Right kidney (tissue), 9 donors: ENCODE measurements at places on chromosomes 4 and X.

- no peak for DNase-seq
Observed at GRCh38 chr4:151857368-151857767, 96.6 kb upstream of the GATB start.

- no peak for DNase-seq
Observed at GRCh38 chr4:181173046-181173445, 1070.2 kb upstream of the TENM3 start.

- DNase-seq: no peak
Observed at GRCh38 chr4:52408032-52408431, 251.1 kb downstream of the USP46 start.

- DNase-seq: peak; percentile 69
Observed at GRCh38 chrX:129932821-129933321, 26.9 kb downstream of the UTP14A start.

DNA sequence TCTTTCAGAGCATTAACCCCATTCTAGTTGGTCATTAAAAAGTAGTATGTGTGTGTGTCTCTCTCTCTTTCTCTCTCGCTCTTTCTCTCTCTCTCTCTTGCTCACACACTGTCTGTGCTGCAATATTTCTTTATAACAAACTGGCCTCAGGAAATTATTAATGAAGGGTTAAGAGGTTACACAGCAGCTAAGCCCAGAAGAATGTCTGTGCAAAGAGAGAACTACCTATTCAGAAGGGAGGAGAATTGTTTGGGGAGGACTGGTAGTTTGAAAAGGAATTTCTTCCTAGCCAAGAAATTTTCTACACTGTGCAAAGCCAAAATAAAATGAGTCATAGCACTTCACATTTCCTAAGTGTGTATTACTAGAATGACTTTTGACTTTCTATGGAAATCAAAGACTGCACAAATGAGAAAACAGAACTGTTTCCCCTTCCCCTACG, 22.2 kb downstream of the PDGFC start:
- no peak for DNase-seq

DNA sequence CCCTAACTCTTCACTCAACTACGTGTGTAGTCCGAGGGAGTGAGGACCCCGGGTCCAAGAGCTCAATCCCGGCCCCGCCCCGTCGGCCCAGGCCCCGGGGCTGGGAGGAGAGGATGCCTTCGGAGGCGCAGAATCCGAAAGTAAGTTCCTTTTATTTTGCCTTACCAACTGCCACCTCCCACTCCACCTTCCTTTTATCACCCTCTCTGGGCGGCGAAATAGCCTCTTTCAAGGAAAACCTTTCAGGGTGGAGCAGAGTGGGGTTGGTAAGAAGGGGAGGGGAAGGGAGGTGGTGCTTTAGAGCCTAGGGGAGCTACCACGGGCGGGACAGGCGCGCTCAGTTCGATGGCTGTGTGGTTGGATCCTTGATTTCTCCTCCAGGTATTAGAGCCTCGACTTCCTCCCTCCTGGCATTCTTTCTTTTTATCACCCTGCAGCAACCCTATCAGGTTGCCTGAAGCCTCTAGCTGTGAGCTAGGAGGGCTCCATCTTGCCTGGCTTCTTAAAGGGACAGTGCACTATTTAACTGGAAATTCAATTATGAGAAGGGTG, 191.2 kb downstream of the RRAGB start:
- DNase-seq: peak; percentile 58

GRCh38 chrX:81202943-81203342, 1.0 kb downstream of the SH3BGRL start:
- DNase-seq: no peak

DNA sequence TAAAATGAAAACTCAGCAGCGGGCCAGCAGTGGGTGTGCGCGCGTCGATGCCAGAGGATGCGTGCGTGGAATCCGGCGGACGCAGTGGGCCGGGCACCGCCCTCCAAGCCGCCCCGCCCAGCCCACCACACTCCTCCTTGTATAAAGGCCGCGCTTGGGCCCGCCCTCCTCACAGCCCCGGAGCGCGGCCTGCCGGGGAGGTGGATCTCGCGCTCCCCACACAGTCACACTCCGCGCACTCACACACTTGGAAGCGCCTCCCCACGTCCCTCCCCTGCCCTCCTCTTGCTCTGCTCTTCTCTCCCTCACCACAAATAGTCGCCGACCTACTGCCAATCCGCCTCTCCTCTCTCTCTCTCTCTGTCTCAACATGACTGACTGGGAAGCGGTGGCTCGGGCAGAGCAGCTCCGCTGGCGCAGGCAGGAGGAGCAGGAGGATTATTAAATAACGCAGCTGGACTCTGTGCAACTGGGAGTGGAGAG, at the start of gene CCSER1:
Gene CCSER1 (plus strand): TSS at position 172 of the 483 bp plus-strand sequence.
- DNase-seq: no peak

- DNase-seq: no peak
Observed at GRCh38 chr4:55372259-55372658, 23.5 kb upstream of the TMEM165 start.

GRCh38 chrX:17932781-17933180, 71.7 kb upstream of the RAI2 start:
- no peak for DNase-seq

DNA sequence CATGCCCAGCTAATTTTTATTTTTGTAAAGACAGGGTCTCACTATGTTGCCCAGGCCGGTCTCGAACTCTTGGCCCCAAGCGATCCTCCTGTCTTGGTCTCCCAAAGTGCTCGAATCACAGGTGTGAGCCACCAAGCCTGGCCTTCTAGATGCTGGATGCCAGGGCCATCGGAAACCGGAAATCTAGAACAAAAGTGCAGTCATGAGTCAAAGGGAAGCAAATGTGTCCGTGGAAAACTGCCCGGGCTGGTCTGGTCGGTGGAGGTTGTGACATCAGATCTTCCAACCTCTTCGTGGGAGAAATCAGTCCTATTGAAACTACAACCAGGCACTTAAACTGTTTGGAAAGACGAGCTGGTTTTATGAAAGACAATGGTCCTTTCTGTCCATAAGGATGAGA, 92.3 kb upstream of the SHOX start:
- no peak for DNase-seq

GRCh38 chrX:3518870-3519269, 172.4 kb upstream of the MXRA5 start:
- DNase-seq: no peak

GRCh38 chr4:180909279-180909678, 1333.9 kb upstream of the TENM3 start:
- no peak for DNase-seq

DNA sequence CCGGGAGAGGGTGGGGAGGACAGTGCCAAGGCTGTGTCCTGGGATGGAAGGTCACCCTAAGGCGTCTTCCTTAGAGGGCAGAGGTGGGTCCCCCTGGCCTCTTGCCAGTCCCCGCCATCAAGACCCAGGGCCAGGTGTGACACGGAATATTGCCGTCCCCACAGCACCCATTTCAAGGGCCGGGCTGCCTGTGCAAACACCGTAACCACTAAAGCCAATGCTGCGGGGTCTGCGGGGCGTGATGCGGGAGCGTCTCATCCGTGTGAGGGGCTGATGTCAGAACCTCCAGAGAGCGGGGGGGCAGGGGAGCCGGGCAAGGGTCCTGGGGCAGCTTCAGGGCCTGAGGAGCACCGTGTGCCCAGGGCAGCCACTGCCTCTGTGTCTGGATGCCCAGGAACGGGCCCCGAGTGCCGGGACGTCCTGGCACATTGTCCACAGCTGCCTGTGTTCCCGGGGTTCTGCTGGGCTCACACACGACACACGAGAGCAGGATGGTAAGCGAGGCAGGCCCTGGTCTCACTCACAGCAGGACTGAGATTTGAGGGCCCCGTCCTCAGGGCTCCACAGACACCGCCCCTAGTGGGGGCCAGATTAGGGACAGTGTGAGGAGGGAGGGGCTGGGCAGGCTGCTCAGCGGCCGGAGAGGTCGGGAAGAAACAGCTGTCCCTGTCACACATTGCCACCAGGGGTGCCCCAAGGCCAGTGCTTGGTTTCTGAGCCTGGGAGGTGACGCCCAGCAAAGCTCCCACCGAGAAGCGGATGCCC, 29.2 kb downstream of the NKX1-1 start:
- DNase-seq: no peak

DNA sequence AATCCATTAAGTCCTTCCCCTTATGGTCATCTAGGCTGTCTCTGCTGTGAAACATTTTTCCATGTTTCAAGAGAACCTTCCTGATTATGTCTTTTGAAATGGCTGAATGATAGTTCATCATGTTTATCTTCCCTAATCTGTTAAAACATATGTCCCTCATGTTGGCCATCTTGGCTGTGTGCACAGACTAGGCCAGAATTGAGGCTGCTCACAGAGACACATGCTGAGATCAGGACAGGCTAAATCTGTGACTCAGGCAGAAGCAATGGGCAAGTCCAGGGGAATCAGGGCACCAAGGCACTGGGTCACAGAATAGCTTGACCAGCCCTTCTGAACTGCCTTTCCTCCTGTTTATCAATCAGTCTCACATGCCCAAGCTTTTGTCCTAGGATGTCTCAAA, 78.3 kb downstream of the FHDC1 start:
- DNase-seq: no peak

DNA sequence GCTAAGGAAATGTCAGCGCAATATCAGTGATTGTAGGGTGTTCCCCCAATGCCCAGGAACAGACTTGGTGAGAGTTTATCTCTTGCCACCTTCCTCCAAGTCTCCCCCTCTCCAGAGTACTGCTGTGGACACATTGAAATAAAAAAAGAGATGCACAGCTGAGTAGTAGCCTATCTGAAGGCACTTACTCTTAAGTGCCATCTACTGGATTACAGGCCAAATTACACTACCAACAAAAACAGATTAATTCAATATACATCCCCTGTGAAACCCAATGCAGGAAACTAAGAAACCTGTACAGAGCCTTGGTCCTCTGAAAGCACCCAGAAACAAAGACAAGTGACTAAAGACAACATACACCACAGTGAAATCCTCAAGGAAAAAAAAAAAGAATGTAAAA, 460.3 kb downstream of the ZIC3 start:
- DNase-seq: no peak

DNA sequence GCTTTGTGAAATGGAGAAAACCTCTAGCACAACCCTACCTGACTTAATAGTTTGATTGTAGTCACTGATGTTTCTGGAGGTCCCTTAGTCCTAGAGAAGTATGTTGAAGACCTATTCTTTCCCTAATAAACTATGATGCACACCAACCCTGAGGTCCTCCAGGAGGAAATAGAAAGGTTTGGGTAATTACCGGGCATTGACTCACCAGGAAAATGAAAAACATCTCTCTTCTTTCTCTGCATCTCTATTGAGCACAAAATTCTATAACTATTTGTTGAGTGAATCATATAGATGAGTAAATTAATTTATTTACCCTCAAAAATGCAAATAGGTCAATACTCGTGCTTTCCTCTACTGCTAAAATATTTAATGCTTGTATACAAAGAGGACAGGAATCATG, 582.4 kb upstream of the FAM241A start:
- no peak for DNase-seq

- DNase-seq: no peak
Observed at GRCh38 chr4:33980361-33980760, 2264.0 kb downstream of the ARAP2 start.

DNA sequence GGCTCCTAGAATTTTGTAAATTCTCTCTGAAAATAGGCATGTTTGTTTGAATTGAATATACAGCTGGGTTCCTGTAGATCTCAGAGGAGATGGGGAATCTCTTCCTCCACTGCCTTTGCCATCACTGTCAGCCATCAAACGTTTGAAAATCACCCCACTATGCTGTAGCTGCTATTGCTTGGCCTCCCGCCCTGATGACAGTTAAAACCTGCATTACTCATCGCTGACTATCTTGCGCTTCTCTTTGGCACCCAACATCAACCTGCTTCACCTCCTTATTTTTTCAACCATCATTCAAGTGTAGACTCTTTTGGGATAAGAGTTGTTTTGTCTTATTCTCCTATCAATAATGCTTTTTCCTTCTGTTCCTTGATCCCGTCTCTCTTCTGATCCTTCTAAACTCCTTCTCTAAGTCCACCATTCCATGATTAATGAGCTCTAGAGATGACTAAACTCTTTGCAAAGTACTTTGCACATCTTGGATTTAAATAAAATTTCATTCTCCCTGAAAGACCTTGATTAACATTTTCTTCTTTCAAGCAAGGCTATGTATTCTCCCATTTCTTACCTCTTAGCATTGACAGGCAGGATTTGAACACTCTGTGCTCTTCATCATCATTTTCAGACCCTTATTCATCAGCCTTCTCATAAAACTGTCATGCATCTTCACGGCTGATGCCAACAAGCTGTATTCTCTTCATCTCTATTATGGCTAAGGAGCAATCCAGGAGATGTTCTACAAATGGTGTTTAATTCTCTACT, 133.0 kb downstream of the SNCA start:
- no peak for DNase-seq

DNA sequence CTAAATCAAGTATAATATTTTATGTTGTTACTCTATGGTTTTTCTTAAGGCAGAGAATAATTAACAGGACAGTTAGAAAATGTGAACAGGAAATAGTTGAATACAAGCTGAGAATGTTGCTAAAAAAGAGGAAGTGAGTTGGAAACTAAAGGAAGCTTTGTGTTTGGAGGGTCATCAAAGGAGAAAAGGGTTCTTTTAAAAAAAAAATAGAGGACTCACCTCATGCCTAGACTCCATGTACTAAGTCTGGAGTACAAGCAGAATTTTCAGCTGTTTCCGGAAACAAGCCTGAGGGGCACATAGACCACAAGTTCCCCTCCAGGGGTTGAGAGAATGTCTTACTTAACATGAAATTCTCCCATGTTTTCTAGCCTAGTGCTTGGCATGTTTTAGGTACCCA, 20.1 kb upstream of the MAP7D3 start:
- no peak for DNase-seq

- DNase-seq: no peak
Observed at GRCh38 chrX:83022020-83022419, 486.1 kb upstream of the POU3F4 start.

DNA sequence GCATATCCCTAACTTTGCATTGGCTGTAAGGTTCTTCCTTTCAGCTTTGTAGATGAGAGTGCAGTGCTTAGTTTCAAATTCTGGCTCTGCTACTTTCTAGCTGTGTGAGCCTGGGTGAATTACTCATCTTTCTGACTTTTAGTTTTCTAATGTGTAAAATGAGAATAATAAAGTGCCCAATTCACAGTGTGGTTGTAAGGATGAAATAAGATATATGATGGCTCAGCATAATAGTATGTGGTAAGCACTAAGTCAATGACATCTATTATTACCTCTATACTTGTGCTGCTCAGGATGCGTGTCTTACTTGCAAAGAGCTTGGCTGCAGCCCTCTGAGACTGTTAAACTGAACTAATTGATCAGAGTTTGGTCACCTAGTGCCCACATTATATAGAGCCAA, 30.6 kb upstream of the ETNPPL start:
- no peak for DNase-seq

DNA sequence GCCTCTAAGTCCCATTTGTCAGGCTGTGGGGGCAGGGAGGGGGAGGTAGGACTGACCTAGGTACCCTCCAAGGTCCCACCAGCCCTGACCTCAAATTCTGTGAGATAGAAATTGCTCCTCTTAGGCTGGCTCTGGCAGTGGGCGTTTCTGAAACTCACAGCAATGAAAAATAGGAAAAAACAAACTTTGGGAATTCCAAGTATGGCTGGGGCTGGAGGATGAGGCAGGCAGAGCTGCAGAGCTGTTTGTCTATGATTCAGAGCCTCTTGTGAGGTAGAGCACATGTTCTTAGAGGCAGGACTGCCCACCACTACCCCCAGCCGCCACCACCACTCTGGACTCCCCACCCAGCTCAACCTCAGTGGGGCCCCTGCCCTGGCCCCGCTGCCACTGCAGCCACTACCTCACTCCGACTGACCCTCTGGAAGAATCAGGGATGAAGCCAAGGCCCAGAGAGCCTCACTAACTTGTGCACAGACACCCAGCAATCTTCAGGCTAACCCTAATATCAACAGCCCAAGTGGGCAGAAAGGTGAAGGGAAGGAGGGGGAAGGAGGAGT, 98.2 kb downstream of the PJA1 start:
- no peak for DNase-seq
